ENCODE measurements at places on chromosomes 7 and 10. TPM values are rescaled to one million over a fixed set of nuclear protein-coding genes. Genes with fewer than 3 reads are reported as not detected.

DNA sequence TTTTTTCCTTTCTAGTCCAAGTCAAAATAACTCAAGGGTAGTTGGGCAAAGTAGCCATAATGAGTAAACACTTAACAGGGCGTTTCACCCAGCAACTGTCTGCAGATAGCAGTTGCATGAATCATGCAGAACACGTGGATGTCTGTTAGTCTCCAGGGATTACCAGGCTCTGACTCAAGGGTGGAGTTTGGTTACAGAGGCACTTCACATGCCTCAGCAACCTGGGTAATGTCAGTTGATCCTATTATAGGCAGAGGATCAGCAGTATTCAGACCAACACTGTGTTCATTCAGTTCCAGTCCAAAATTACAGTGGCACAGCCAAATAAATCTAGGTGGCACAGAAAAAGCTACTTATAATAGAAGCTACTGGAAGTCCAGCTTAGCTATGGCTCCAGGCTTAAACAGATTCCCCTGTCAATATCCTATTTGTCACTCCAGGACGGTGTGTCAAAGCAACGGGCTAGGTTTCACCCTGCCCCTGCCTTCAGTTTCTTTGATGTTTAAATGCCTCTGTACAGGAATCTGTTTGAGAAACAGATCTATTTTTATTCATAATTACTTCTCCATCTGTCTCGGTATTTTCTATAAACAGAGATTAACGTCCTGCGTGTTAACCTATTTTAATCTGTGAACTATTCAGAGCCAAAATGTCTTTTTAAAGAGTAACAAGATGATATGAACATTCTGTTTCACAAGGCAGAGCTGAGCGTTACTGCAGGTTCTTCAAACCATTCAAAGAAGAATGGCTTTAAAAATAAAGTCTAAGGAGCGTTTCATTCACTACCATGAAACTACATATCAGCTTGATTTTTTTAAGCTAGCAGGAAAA lies 162.6 kb upstream of the AKR1E2 start:
- DNase-seq: no peak

DNA sequence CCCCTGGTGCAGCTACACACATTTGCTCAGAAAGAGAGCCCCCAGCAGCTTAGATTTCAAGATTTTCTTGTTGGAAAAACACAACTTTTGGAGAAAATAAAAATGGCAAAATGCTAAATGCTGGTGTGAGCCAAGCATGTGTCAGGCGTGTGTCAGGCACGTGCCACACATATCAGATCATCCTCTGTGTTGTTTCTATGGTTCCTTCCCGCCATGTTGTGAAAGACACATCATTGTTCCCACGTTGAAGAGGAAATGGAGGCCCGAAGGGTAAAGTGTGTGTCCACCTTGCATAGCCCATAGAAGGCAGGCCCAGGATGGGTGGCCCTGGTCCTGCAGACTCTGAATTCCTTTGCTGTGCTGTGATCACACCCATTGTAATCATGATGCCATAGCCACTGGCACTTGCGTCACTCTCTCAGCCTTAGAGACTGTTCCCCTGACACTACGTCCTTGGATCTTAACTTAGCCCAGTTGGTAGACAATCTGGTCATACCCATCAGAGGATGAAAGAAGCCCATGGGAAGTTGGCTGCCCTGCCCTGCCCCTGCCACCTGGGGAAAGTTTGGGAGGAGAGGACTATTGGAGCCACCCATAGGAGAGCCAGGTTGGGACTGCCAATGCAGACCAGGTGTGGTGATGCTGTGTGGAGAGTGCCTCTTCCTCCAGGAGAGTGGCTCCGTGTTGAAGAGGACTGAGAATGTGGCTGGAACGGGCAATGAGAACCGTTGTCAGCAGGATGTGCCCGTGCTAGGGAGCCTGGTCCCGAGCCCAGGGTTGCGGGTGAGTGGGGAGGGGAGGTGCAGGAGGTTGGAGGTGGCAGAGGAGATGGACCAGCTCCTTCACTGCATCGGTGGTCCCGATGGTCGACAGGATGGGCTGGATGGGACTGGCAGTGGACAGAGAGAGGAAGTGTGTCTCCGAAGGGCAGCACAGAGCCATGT lies 65.6 kb upstream of the IGFBP3 start:
- no peak for DNase-seq

DNA sequence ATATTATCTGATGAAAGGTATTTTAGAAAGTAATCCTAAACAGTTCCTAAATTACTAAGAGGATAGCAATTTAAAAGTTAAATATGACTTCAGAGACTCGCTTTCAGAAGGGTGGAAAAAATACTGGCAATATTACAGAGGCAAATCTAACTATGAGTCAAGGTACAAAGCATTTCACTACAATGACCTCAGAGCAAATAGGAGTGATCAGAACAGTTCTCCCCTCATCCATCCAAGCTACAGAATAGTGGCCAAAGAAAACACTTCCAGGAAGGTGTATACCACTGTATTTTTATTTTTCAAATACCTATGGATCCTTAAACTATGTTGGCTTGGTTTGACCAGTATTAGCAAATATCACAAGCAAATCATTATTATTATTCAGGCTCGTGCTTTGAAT lies 112.8 kb upstream of the ODAD2 start:
- DNase-seq: no peak

GRCh38 chr7:151035026-151035717 lies 6.9 kb downstream of the ABCB8 start:
- DNase-seq: no peak

DNA sequence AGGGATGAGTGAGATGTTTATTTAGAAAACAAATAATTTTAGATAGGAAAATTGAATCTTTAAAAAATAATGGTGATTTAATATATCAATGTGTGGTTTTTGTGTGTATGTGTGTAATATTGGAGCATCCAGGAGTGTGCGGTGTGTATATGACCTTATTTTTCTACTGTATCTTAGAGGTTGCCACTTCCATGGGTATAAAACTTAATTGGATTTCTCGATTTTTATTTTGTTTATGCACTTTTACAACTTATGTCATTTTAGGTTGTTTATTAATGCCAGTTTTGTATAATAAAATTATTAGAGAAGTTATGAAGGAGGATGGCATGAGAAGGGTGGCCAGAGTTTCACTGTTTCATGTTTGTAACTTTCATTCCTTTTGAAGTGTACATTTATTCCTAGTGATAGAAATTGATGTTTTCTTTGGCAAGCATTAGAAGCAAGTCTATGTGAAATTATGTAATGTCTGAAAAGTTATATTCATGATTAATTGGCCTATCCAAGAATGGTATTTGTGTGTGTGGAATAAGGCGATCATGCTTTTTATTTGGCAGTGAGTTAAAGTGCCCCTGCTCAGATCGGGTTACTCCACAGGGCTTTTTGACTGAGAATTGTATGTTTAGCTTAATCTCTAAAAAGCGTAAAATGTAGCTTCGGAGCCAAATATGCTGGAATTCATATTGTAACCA lies 110.3 kb downstream of the KAT6B start:
- DNase-seq: no peak

DNA sequence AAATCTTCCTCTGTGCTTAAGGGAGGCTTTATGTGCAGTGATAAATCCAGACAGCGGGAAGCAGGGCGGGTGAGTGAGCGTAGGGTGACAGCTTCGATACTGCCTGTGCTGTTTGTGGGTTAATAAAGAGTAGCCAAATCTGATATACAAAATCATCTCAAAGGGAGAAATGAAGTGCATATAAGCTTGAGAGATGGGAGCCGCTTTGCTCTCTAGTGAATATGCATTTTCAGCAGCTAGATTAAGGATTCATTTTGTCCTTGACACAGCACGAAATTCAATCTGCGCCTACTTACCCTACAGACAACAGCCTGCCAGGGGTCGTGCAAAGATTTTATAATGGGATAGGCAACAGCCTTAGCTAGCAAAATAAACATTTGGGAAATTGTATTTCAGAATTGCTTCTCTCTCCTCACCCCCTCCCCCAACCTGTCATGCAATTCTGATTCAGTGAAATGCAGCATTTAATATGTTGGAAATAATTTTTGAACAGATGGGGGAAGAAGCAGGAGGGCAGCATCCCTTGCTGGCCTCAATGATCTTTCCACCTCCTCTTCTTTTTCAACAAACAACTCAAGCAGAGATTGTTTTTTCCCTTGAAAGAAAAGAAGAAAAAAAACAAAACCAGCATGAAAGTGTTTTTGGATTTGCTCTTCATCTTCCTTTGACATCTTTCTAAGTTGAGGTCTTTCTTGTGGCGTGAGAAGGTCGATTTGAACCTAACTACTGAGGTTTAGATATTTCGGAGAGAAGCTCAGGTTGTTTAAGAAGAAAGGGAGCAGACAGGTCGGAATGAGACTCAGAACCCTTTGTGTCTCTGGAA lies 117.9 kb downstream of the AOAH start:
- DNase-seq: no peak

DNA sequence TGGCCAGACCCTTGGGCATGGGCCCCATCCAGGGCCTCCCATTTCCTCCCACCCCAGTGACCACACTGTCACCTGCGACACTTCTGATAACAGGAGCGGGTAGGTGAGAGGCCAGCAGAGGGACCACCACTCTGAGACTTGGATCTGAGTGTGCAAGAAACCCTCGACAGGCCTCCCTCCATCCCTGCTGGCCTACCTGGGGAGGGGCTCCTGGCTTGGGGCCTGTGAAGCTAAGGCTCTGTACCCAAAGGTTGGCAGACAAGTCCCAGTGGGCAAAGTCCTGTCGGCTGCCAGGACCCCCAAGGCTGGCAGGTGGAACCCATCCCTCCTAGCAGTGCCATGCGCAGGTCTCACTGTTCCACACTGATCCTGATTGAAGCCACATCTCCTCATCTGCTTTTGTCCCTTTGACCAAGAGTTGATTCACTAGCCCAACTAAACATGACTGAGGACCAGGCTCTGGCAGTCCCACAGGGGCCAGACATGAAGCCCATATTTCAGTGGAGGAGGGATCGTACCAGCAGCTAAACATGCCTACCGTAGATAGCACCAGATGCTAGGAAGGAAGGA lies 1.2 kb upstream of the PGAM2 start:
- DNase-seq: peak; percentile 82

The HIPK2 gene
- total RNA-seq: 46.5 TPM
